ENCODE measurements at places on chromosomes 6 and 20.

GRCh38 chr6:105606831-105607463 lies 204.1 kb upstream of the PREP start:
- no peak for DNase-seq

- no peak for DNase-seq
Measured at GRCh38 chr6:163418311-163419029, 4.0 kb downstream of the QKI start.

- DNase-seq = no peak
Measured at GRCh38 chr6:139082370-139082769, 52.5 kb upstream of the HECA start.

DNA sequence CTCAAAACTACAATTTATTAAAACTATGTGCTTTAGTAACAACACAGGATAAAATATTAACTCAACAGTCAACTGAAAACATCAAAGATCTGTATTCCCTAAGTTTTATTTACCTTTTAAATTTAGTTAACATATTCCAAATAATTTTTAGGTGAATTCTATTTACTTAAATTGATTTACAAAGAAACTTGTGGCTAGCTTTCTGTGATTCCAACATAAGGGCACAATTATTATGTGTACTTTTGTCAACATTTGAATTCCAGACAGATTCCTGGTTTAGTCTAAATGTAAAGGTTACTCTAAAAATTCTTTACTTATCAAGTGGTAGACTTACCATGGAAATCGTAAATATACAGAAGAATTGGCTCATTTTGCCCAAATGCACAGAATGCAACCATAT lies 70.7 kb downstream of the AHI1 start:
- DNase-seq = no peak
